AG20443 (cell line): ENCODE measurements at places on chromosomes 3 and 15.

GRCh38 chr15:77986891-77987764, 90.4 kb downstream of the TBC1D2B start:
- DNase-seq = no peak

DNA sequence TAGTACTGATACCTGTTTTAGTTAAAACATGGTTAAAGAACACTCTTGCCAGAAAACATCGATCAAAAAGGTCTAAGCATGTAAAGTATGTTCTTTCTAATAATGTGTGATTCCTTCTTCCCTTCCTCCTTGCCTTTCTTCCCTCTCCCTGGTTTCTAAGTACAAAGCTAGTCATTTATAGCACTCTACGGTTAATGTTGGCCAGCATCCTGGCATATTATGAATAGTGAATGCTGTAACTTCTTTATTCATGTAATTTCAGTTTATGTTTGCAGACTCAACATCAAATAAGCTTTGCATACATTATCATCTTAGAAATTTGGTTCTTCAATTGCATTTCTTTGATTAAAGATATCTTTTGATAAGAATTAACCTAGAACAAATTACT, 27.1 kb downstream of the P2RY12 start:
- DNase-seq = no peak

DNA sequence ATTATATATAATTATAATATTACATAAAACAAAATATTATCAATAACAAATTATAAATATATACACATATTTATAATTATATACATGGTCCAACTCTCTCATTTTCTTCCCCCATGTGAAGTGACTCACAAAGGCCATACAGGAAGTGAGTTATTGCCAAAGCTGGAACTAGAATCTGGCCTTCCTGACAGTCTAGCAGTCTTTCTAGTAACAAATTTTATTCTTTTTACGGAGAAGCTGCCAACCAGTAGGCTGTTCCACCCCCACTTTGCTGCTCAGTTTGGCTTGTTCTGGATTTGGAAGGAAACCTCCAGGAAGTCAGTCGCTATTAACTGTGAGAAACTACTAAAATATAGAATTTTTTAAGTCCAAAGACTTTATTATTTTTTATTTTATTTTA, 79.6 kb downstream of the DHX36 start:
- DNase-seq = peak; percentile 14

DNA sequence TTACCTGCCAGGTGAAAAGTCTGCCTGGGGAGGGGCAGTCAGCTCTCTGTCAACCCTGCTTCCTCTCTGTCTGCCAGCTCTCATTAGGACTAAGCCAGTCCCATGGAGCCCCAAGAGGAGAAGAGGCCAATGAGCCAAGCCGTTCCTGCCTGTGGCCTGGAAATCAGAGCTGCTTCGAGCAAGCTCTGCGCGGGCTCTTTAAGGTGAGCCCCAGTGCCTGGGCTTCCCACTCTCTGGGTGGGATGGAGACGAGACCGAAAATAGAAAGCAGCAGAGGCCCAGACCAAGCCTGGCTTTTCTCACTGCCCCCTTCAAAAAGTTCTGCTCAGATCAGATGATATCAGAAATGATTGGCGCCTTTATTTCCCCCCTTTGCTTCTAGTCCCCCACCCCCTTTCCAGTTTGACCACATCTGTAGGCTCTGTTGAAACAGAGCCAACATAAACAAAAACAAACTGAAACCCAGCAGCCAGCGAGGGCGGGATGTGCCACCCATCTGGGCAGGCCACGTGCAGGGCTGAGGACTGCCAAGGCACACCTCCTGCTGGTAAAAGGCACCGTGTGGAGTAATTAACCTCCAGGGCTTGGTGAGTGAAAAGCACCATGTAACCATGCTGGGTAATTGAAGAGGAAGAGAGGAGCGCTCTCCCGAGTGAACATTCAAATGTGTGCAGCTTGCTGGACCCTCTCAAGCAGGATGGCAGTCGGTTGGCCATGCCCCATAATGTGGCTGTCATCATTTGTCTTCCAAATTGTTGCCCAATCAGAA, 471.0 kb upstream of the PROK2 start:
- DNase-seq = peak; percentile 40

DNA sequence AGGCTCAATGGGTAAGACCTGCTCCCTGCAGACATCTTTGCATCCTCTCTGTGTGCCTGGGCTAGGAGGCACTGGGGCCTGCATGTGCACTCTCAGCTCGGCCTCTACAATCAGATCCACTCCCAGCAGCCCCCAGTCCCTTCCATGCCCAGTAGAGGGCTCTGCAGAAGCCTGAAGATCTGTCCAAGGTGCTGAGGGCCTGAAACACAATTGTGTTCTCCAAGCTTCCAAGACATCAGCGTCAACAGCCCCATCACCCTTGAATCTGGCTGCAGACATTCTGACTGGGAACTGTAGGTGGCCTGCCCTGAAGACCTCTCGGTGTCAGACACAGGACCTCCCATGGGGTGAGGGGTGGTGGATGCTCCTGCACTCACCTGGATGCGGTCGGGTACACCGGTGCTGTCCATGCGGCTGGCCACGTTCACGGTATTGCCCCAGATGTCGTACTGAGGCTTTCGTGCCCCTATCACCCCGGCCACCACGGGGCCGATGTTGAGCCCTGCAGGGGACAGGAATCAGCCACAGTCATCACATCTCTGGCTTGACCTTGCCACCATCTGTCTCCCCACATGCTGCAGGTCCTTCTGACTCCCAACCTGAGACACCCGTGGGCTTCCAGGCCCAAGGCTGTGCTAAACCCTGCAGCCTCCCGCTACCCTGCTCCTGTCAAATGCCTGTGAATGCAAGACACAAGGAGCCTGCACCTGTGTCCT, 84.7 kb downstream of the SEC22A start:
- peak; percentile 89 for DNase-seq

DNA sequence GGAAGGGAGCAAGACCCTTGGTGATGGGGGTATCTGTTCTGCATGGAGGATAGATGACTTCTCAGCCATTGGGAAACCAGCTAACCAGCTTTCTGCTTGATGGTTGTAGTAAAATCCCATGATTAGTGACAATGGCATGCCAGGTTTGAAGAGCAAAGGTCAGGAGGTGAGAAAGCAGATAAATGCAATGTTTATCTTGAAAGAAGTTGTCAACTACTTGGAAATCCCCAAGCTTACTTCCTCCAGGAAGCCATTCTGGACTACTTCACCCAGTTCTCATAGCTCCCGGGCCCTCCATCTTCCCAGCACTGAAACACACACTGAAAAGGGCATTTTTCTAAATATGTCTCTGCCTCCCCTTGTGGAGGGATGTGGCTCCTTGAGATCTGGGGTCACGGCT, 51.3 kb downstream of the SMAD3 start:
- DNase-seq = no peak

DNA sequence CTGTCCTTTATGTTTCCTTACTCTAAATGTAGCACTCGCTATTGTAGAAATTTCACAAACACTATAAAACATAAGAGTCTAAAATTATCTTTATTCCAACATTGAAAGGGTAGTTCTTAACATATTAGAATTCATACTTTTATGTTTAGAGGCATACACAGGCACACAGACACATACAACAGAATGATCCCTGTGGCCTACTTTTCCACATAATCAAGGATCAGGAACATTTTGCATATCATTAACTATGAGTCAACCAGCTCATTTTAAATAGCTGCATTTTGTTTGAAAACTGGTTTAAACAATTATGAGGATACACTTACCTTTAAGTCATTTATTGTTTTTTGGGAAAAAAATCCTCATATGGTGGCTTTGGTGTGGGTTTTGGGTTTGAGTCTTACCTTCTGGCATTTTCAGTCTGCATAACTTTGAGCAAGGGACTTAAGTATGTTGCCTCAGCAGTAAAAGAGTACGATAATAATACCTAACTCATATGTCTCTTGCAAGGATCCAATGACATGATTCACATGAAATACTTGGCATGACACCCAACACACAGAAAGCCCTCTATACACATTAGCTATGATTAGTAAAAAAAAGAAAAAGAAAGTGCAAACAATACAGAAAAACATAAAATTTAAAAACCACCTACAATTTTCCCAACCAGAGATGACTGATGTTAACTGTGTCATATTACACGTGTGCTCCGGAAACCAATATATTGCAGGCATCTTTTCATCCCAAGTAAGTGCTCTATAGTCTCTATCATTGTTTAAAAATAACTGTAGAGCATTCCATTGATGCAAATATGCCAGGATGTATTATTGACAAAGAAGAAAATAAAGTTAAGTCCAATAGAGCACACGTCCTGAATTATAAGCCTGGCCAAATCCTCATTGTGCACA, 213.1 kb upstream of the ADAMTS9 start:
- no peak for DNase-seq

- peak; percentile 50 for DNase-seq
These were observed 15.4 kb upstream of the ZNF774 start for GRCh38 chr15:90336705-90337141.

GRCh38 chr3:17500618-17501017, 241.8 kb downstream of the TBC1D5 start:
- no peak for DNase-seq

DNA sequence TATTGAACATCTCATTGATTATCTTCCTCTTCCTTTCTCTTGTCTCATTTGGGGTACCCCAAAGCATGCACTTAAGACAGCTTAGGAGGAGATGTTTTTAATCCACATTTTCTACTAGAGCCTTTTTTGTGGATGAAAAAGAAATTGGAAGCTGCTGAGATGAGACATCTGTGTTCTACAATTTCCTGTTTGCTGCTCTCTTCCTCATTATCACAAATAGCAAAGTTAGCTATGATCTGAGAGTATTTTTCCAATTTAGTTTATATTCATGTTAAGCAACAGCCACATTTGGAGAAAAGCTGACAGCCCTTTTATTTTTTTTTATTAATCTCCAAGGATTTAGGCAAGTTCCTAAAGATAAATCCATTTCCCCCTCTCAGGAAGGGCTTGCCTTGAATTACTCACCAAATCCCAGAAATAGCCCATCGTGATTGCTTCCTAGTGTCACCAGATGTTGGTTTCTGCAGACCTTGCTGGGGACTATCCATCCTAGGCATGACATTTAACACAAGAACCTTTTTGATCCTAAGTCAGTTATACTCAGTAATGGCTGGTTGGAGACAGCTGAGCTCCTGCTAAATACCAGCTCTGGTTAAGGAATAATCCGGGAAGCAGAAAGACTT, 70.8 kb upstream of the FILIP1L start:
- peak; percentile 43 for DNase-seq

GRCh38 chr3:57730682-57731081, 25.4 kb upstream of the SLMAP start:
- DNase-seq = no peak

DNA sequence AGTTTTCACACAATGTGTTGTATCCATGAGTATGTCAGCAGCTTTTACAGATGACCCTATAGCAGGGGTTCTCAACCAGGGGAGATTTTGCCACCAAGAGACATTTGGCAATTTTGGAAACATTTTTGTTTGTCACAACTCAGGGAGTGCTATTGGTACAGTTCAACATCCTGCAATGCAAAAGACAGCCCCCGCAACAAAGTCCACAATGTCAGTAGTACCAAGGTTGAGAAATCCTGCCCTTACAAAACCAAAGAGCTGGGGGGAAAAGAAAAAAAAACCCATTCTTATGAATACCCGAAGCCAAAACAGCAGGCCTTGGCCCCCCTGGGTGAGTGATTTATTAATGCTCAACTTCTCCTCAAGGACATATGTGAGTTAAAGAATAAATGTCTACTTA, 99.1 kb downstream of the LARS2 start:
- no peak for DNase-seq

- DNase-seq = no peak
These were observed 3.7 kb upstream of the EFHB start for GRCh38 chr3:19937459-19938294.

DNA sequence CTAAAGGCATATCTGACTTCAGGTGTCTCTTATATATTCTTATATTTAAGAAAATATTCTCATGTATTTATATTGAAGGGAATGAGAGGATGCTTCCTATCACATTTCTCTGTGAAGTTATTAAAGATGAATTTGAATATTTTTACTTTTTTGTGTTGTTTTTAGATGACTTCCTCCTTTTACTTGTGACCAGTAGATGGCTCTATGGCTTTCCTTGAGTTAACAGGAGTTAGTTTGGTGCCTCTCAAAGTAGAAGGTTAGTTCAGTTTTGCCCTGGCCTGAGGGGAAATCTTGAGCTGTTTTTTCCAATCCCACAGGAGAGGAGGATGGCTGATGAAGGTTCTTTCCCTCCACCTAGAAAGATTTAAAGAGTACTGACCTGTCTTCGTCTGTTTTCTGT, 80.7 kb downstream of the SQOR start:
- no peak for DNase-seq

DNA sequence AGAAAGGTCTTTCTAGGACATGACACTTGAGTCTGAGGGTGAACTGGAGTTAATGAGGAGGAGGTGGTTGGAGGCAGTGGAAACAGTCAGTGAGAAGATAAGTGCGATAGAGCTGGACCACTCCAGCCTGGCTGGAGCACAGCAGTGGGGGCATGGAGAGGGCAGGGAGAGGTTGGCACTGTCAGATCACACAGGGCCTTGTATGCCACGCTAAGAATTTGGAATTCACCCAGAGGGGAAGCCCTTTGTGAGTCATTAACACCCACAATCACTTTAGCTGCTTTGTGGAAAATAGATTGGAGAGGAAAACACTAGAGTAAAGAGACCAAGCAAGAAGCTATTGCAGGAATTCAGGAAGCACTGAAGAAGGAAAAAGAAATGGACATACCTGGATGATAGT, 83.3 kb downstream of the ZNF621 start:
- no peak for DNase-seq

DNA sequence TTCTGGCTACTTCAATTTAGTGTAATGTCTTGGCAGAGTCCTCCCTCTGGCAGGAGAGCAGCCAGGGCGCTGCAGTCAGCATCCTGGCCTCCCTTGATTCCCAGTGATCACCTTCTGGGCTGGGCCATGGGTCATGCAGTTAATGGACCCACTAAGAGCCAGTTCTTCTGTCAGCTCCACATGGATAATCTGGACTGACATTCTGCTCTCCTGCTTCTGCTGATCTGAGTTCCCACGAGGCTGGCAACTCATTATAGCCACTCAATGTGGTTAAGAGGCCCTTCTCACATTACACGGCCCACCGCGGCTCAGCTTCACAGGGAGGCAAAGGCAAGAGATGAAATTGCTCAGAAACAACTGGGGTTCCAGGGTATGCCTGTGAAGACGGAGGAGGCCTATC, 94.0 kb downstream of the WDR76 start:
- DNase-seq = no peak

- DNase-seq = peak; percentile 61
These were observed 23.8 kb upstream of the TRAK1 start for GRCh38 chr3:42067326-42067725.

GRCh38 chr15:68298882-68299381, 21.4 kb downstream of the FEM1B start:
- no peak for DNase-seq

GRCh38 chr15:100438570-100438969, 90.2 kb downstream of the CERS3 start:
- no peak for DNase-seq

GRCh38 chr3:50417637-50418033, 58.3 kb upstream of the TMEM115 start:
- no peak for DNase-seq

- DNase-seq = no peak
These were observed 769.5 kb downstream of the AGBL1 start for GRCh38 chr15:86849136-86849535.

- no peak for DNase-seq
These were observed 258.2 kb upstream of the CFAP20DC start for GRCh38 chr3:59308001-59308400.

- DNase-seq = no peak
These were observed 75.2 kb downstream of the APBA2 start for GRCh38 chr15:28960979-28961378.

GRCh38 chr15:85831415-85832113, 36.8 kb upstream of the KLHL25 start:
- DNase-seq = peak; percentile 80

GRCh38 chr15:68432441-68433064, 590 bp upstream of the ITGA11 start:
- DNase-seq = peak; percentile 2
